ENCODE measurements at places on chromosomes 5 and 9. TPM values are rescaled to one million over a fixed set of nuclear protein-coding genes. Genes with fewer than 3 reads are reported as not detected.

GRCh38 chr5:130158036-130158435, 253.8 kb downstream of the CHSY3 start:
- no peak overlapping the region for H3K4me3 ChIP-seq
- H3K27me3 ChIP-seq = no peaks in the 10 kb centered on the region
- no peak for DNase-seq
- no peaks in the 10 kb centered on the region for H3K36me3 ChIP-seq
- H3K4me1 ChIP-seq = no peaks in the 10 kb centered on the region

DNA sequence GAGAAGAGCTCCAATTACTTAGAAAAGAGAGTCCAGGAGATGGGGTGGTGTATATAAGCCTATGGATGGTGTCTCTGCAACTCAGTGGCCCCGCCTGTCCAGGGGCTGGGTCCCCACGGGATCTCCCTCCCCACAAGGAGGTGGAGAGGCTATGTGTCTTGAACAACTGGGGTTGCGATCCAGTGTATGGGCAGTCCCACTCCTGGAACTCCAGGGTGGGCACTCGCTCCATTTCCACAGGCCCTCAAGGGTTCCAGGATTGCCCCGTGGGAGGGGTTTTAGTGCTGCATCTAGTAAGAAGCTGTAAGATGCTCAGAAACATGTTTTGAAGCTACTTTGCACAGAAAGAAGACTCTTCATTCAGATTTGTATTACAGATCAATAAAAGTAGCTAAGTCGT, 558 bp upstream of the SMAD5 start:
- peak overlapping the region; percentile 91 for H3K27ac ChIP-seq
- peak overlapping the region; percentile 75 for H3K4me3 ChIP-seq
- no peaks in the 10 kb centered on the region for H3K27me3 ChIP-seq
- DNase-seq = peak; percentile 10
- H3K36me3 ChIP-seq = no peaks in the 10 kb centered on the region

DNA sequence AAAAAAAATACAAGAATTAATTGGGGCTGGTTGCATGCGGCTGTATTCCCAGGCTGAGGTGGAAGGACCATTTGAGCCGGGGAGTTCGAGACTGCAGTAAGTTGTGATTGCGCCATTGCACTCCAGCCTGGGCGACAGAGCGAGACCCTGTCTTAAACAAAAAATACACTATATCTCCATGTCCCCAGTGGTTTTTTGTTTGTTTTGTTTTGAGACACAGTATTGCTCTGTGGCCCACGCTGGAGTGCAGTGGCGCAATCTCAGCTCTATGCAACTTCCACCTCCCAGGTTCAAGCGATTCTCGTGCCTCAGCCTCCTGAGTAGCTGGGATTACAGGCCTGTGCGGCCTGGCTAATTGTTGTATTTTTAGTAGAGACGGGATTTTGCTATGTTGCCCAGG, 1.2 kb downstream of the COQ4 start:
- DNase-seq = no peak
- H3K27me3 ChIP-seq = no peaks in the 10 kb centered on the region
- peaks cover 8% of the 10 kb centered on the region for H3K4me1 ChIP-seq
- no peak overlapping the region for H3K27ac ChIP-seq
- H3K36me3 ChIP-seq = no peaks in the 10 kb centered on the region

- no peaks in the 10 kb centered on the region for H3K36me3 ChIP-seq
- H3K27ac ChIP-seq = no peak overlapping the region
- H3K27me3 ChIP-seq = no peaks in the 10 kb centered on the region
- H3K4me3 ChIP-seq = no peak overlapping the region
- H3K4me1 ChIP-seq = no peaks in the 10 kb centered on the region
- DNase-seq = no peak
Measured at GRCh38 chr9:76194896-76195295, 199.3 kb downstream of the RFK start.

- no peaks in the 10 kb centered on the region for H3K36me3 ChIP-seq
- H3K4me1 ChIP-seq = no peaks in the 10 kb centered on the region
Measured at GRCh38 chr5:132666310-132667123, 7.3 kb upstream of the IL4 start.

Gene FAM153A
- total RNA-seq = 12.4 TPM

GRCh38 chr5:74412066-74412465, 228.5 kb downstream of the ENC1 start:
- no peaks in the 10 kb centered on the region for H3K27me3 ChIP-seq
- DNase-seq = no peak
- no peak overlapping the region for H3K4me3 ChIP-seq

Gene PHF24
- 0.23 TPM for total RNA-seq

Gene FOXD4L3
- 0.12 TPM for total RNA-seq

- no peak overlapping the region for H3K4me3 ChIP-seq
- DNase-seq = no peak
- H3K36me3 ChIP-seq = no peaks in the 10 kb centered on the region
- no peaks in the 10 kb centered on the region for H3K27me3 ChIP-seq
- no peak overlapping the region for H3K27ac ChIP-seq
Measured at GRCh38 chr5:112355058-112355685, 63.9 kb downstream of the EPB41L4A start.
